ENCODE measurements at places on chromosomes 11 and 22. TPM values are rescaled to one million over a fixed set of nuclear protein-coding genes. Genes with fewer than 3 reads are reported as not detected.

DLG2 gene
- 1.7 TPM for total RNA-seq

MYEOV gene
- not detected for total RNA-seq

FIBIN gene
- total RNA-seq = not detected

B3GAT1 gene
- 10.5 TPM for total RNA-seq

APOA4 gene
- not detected for total RNA-seq

CCDC81 gene
- total RNA-seq = 0.53 TPM

ZP1 gene
- 0.18 TPM for total RNA-seq

TM7SF2 gene
- 28.4 TPM for total RNA-seq

MN1 gene
- total RNA-seq = 0.35 TPM

XKR3 gene
- not detected for total RNA-seq

RAG2 gene
- total RNA-seq = not detected

CRACR2B gene
- total RNA-seq = 12.7 TPM

GLYAT gene
- not detected for total RNA-seq

PAMR1 gene
- total RNA-seq = not detected

TUG1 gene
- total RNA-seq = 71.2 TPM

UBQLNL gene
- total RNA-seq = 0.28 TPM

NFAM1 gene
- 0.05 TPM for total RNA-seq

ARHGAP20 gene
- total RNA-seq = not detected

MS4A13 gene
- not detected for total RNA-seq

TIGD3 gene
- 0.58 TPM for total RNA-seq

SPON1 gene
- 0.68 TPM for total RNA-seq

LAYN gene
- total RNA-seq = 0.40 TPM

PGA5 gene
- not detected for total RNA-seq

SPDYC gene
- not detected for total RNA-seq

CCDC188 gene
- 0.33 TPM for total RNA-seq

ABCG4 gene
- not detected for total RNA-seq

ARAP1 gene
- 108 TPM for total RNA-seq

CDKN1C gene
- total RNA-seq = 0.60 TPM

MS4A14 gene
- total RNA-seq = not detected

OR51B6 gene
- not detected for total RNA-seq

GRAP2 gene
- total RNA-seq = 108 TPM

ROBO4 gene
- not detected for total RNA-seq

CARNS1 gene
- 1.1 TPM for total RNA-seq

CENPM gene
- total RNA-seq = 71.8 TPM

KCNQ1OT1 gene
- 0.28 TPM for total RNA-seq

APOA5 gene
- total RNA-seq = not detected

POU2AF3 gene
- total RNA-seq = not detected

RBM14 gene
- 116 TPM for total RNA-seq

BARX2 gene
- not detected for total RNA-seq

DNAJB7 gene
- total RNA-seq = not detected

LRP5 gene
- 12.3 TPM for total RNA-seq

FGF3 gene
- total RNA-seq = not detected

OR4B1 gene
- not detected for total RNA-seq

PHOX2A gene
- not detected for total RNA-seq

OR2AT4 gene
- total RNA-seq = not detected

LRRC32 gene
- 7.1 TPM for total RNA-seq

RAPSN gene
- 0.30 TPM for total RNA-seq

SCUBE1 gene
- 0.15 TPM for total RNA-seq

PLEKHA7 gene
- 3.4 TPM for total RNA-seq

OR8G1 gene
- not detected for total RNA-seq

GUCY1A2 gene
- total RNA-seq = not detected

PDGFB gene
- 6.4 TPM for total RNA-seq

C11orf86 gene
- not detected for total RNA-seq

ANKK1 gene
- total RNA-seq = not detected

Measured in activated CD4-positive, alpha-beta memory T cell treated with anti-CD3 and anti-CD28 coated beads, Interleukin-2, amount 10 ng/mL, durations not matched to agents 7 days and 5 days (primary cell).